ENCODE measurements at places on chromosomes 1 and 21.

DNA sequence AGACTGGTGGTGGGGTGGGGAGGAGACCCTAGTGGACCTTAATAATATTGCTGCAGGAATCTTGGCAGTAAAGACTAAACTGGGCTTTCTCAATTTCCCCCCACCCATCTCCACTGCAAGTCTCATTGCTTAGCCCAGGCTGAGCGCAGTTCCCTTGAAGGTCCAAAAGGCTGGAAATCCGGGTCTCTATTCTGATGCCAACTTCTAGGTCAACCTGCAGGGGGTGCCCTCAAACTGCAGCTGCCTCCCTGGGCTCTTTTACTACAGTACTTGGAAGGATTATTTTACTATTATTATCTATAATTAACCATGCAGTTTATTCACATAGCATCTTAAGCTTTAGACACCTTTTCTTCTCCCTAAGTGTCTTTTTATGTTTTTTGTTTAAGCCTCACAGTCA, 85.4 kb upstream of the WARS2 start:
- DNase-seq, result no peak

DNA sequence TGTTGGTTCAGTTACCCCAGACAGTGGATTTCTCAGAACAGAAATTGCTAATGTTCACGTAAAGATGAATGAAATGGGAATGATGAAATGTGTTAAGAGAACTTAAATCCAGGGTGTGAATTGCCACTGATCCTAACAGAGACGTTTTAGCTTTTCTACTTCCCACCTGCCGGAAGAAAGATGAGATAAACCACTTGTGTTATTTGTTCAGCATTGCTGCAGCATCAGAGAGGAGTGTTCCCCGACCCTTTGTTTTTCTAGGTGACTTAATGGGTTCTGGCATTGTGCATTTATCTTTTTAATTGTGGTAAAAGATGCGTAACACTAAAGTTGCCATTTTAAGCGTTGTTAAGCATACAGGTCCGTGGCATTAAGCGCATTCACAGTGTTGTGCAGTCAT, 122.3 kb downstream of the GALNT2 start:
- DNase-seq, result no peak

GRCh38 chr1:41536361-41536802, 51.9 kb upstream of the EDN2 start:
- DNase-seq, result no peak

DNA sequence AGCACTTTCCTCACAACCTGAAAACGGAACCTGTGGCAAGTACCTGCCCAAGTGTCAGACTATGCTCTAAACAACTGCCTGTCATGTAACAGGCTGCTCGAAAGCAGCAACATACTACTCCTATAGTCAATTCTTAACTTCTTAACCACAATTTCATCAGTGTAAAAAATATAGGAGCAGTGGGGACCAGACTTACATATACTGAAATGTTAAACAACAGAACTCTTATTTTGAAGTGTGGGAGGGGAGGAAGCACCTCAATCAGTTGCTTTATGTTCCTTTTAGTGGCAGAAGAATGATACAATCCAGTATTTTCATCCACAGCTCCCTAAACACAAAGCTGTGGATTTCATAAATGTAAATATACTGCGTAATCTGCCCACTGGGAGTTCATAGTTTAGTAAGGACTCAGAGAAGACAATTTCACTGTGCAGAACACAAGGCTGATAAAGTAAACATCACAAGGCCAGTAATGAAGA, 44.2 kb downstream of the WLS start:
- peak; percentile 75 for DNase-seq

DNA sequence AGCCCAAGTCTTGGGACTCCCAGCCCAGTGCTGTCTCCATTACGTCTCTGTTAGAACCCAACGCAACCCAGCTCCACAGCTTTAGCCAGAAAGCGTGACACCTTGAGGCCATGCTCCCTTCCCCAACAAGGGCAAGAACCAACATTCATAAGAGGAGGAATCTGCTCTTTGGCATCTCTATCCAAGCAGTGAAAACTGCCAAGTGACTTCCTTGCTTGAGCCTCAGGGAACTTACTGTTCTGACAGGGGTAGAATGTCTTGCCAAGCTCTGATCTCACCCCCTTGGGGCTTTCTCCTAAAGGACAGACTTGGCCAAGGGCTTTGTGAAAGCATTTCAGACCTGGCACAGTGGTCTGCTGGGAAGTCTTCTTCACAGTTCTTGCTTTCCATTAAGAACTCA, 56.6 kb downstream of the SYT6 start:
- no peak for DNase-seq

DNA sequence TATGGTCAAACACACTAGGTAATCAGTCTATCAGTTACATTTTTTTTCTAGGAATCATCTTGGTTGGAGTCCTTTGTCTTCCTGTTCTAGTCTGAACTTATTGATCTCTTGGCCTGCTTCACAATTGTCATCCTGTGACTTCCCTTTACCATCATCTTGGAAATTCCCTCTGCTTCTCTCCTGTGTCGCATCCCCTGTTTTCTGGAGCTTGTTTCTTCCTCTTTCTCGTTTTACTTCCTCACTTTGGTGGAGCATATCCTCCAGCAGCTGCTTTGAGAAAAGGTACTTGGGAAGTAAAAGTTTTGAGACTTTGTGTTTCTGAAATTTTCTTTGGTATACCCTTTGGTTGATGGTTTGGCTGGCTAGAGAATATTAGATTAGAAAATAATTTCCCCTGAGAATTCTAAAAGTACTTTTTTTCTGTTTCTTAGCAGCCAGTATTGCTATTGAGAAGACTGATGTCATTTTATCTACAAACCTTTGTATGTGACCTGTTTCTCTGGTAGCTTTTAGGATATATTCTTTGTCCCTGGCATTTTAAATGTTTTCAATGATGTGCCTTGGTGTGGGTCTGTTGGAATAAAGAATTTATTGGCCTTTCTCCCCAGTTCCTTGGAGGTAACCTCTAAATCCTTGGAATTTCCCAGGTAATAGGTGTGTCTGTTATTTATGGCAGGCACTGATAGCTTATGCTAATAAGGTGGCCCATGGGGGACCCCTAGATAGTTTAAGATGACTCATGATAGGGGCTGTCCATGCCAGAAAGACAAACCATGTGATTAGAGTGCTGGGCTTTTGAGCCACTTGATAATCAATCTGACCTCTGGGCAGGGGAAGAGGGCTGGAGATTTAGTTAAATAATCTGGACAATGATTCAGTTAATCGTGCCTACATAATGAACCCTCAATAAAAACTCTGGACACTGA, 6.1 kb upstream of the MYCL start:
- DNase-seq, result no peak

DNA sequence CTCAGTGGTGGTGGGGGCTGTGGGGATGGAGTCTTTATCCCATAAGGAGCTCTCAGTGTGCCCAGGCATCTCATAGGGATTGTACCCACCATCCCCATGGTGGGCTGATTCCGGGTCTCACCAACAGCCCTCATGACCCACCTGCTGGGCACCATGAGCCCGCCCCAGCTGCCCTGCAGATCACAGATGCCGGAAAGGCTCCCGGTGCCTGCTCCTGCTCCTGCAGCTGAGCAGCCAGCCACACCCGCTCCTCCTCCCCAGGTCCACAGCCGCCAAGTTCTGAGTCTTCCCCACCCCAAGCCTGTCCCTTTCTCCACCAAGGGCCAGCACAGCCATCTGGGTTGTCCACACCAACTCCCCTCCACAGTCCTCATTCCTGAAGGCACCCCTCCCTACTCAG, 15.5 kb upstream of the TSPEAR start:
- DNase-seq, result no peak

DNA sequence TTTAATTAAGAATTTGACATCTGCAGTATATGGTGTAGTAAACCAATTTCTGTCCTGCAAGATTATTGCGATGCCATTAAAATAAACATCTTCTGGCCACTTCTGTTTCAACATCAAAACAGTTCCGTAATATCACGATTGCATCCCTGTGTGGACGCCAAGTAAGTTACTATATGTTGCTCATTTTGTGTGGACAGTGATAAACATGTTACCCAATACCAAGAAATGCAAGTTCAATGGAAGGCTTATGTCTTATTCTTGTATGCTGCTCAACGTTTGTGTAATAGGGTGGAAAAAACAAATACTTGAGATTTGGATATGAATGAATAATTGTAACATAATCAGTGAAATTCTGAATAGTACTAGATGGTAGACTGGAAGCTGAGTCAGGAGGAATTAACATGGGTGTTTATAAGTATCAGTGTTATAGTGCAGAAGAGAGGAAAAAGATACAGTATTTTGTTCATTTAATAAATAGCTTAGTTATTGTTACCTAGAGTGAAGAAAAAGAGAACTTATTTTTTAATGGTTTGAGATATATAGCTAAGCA, 15.2 kb downstream of the TTC3 start:
- no peak for DNase-seq

GRCh38 chr1:47508702-47509431, 71.0 kb downstream of the FOXD2 start:
- no peak for DNase-seq

DNA sequence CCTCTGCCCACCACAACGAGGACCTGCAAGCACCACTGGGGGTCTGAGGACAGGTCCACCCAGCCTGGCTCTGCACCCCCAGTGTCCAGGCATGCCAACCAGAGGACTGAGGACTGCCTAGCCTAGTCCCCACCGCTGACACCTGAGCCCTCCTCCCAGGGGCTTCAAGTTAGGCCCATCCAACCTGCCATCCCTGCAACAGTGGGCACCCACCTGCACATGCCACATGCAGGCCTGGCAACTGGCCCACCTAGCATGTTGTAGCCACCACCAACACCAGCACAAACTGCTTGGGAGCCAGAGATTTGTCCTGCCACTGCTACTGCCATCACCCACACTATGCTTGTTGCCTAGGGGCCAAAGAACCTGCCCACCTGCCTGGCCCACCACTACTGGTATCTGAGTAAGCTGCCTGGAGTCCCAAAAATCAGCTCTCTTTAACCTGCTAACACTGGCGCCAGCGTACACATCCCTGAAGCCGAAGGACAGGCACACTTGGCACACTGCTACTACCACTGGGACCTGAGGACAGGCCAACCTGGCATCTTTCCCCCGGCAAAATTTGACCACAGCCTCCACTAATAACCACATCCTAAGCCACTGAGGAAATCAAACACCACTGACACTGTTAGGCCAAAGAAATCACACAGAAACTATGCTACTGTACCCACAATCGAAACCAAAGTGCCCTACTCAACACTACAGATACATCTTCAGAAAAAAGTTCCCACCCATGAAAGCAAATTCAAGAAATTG, 61.5 kb downstream of the PSMG1 start:
- no peak for DNase-seq

Data from AG04450 (cell line).